ENCODE measurements at places on chromosomes 1 and 21.
A peak's percentile ranks its signal among the peaks of the same experiment; 100 is the strongest.

DNA sequence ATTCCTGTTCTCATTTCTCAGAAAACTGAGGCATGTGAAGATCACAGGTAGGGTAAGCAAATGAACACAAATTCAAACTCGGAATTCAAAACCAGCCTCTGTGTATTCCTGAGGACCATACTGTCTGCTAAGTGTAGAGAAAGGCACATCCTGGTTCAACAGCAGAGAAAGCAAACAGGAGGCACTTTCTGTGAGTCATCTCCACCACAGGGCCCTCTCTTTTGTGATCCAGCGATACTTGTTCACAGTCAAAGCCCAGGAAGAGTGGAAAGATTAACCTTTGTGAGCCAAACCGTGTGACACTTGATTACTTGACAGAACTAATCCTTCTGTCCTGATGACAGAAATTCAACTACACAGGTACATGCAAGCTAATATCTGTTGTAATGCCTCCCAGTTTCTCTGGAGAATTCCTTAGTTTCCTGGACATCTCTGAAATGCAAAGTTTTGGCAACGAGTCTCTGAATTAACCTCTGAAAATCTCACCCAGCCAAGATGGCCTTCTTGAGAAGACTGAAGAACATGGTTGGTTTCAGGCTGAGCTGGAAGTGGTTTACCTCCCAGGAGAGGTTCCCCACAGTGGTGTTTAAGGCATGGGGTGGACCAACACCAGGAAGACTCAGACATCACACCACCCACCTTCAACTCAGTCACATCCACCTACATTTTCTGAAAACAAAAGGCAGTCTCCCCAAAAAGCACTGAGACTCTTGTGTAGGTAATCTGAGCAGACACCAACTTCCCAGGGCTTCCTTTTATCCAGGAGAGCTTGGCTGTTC, 98.2 kb upstream of the ERG start:
- no peak for DNase-seq

GRCh38 chr1:205939690-205940330, 3.4 kb downstream of the SLC26A9 start:
- no peak for DNase-seq

- no peak for DNase-seq
Observed at GRCh38 chr1:22108339-22109105, 34.4 kb downstream of the WNT4 start.

DNA sequence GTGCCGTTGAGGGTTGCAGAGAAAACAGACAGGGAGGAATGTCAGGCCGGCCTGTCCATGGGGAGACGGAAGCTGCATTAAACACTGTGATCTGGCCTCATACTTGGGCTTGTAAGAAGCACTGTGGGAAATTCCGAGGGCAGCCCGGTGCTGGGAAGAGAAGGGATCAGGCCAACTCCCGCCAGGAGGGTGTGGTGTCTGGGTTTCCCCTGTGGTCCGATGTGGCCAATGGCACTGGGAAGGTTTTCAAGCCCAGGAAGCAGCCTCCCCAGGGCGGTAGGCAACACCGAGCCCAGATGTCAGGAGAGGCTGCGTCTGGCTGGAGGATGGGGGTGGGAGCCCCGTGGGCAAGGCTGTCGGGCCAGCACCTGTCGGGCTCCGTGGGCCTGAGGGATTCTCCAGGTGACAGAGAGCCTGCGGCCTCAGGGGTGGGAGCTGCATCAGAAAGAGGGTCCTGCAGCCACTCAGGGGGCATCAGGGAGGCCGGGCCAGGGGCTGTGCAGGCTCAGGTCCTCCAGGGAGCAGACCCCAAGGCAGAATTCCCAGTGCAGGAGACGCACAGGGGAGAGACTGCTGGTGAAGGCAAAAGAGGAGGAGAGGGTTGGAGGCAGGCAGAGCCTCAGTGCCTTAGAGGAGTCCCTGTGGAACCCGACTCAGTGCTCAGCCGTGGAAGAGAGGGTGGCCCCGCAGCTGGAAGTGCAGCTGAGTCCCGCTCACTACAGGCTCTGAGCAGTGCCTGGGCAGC, 8.4 kb downstream of the UBASH3A start:
- no peak for DNase-seq

DNA sequence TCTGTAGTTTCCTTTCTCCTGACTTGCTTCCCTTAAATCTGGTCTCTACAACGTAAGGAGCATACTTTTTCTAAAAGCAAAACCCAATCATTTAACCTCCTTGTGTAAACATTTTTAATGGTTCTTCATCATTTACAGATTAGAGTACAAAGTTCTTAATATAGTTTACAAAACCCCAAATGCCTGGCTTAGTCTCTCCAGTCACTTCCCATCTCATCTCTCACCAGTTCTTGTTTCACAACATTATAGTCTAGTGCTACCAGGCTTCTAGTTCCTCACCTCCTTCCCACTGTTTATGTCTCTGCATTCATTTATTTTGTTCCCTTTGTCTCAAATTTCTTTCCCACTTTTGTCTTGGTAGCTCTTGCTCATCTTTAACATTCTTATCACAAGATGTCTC, 168.4 kb downstream of the FASLG start:
- DNase-seq: no peak

DNA sequence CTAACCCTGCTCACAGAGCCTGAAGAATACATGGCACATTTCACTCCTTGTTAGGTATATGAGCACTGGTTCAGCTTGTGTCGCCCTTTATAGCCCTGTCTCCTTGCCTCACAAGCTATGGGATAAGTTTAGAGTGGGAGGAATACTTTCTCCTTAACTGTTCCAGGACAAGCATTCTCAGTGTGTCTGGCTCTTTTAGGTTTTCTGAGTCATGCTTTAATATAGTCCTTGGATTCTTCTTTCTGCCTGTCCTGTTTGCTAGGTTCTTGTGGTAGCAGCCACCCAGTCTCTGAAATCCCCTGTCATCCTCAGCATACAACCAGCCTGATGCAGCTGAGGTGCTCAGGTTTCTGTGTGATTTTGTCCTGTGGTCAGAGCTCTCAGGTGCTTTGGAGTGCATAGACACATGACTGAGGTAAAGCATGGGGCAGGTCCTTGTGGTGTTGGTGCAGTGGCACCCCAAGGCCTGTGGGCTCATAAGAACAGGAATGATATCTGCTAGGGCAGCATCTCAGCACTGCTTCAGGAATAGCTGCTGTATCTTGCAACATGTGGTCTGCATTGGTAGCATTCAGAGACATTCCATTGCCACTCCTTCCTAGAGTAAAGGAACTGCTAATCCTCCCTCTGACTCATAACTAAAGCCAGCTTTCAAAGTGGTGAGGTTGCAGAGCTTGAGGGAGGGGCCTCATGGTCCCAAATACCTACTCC, 14.2 kb upstream of the CASQ2 start:
- DNase-seq: no peak

- peak; percentile 33 for DNase-seq
Observed at GRCh38 chr1:92730476-92730875, 54.4 kb downstream of the EVI5 start.

DNA sequence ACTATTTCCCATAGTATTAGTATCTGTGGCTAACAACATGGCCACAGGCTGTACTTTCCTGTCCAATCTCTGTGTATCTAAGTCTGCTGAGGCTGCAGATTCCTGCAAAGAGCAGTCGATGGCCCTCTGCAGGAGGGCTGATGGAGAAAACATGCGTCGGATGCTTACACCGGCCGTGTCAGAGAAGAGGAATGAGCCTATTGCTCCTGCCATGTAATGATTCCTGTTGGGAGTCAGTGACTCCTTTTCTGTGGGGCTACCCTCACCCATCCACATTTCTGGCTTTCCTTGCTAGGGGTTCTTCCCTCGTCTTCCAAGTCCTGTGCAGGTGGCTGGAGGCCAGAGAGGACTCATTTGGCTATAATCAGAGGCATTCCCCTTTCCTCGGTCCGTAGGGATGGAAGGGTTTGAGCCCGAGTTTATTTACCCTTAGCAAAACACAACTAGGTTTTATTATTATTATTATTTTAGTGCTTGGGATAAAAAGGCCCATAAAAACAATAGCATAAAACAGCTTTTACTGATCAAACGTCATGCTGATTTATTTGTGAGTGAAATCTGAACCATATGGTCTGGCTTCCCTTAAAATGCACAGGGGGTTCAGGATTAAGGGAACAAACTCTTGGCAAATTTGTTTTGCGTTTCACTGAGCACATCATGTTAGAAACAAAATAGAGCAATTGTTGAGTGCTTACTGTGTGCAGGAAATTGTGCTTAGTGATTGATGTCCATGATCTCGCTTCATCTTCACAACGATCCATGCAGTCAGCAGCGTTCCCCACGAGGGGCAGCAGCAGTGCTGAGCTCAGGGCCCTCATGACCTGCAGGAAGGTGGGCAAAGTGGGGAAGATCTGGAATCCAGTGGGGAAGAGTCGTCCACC, 70.8 kb downstream of the KIF26B start:
- no peak for DNase-seq

GRCh38 chr1:65213271-65214023, 65.4 kb downstream of the AK4 start:
- no peak for DNase-seq

DNA sequence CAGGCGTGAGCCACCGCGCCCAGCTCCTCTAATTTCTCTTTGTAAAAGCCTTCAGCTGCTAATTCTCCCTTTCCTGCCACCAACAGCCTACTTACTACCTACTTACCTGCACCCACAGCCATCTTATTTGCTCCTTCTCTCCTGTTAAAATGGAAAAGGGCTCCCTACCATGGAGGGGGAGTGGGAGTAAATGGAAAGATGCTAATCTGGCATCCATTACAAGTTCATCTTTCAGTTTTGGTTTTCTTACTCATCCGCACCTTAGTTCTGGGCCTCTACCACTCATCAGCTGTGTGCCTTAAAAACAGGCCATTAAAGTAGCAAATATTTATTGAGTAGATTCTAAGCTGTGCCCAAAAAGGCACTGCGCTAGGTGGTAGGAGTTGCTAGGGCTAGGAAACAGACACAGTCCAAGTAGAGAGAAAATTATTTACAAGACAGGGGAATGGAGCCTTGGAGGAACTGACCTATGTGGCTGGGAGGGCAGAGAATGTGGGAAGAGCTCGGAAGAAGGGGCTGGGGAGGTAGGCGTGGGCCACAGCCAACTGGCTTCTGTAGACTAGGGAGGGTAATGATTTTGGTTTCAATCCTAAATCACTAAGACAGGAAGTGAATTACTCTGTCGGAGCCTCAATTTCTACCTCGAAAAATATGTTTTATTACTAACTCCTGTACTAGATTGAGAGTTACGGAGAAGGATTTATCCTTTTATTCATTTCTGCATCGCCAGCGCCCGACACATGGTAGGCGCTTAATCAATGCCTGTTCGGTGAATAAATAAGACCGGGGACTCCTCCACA, 685 bp upstream of the DDI2 start:
- no peak for DNase-seq

- DNase-seq: peak; percentile 14
Observed at GRCh38 chr1:50271968-50272578, 151.2 kb downstream of the DMRTA2 start.

GRCh38 chr1:214472364-214472763, 79.0 kb downstream of the PTPN14 start:
- no peak for DNase-seq

DNA sequence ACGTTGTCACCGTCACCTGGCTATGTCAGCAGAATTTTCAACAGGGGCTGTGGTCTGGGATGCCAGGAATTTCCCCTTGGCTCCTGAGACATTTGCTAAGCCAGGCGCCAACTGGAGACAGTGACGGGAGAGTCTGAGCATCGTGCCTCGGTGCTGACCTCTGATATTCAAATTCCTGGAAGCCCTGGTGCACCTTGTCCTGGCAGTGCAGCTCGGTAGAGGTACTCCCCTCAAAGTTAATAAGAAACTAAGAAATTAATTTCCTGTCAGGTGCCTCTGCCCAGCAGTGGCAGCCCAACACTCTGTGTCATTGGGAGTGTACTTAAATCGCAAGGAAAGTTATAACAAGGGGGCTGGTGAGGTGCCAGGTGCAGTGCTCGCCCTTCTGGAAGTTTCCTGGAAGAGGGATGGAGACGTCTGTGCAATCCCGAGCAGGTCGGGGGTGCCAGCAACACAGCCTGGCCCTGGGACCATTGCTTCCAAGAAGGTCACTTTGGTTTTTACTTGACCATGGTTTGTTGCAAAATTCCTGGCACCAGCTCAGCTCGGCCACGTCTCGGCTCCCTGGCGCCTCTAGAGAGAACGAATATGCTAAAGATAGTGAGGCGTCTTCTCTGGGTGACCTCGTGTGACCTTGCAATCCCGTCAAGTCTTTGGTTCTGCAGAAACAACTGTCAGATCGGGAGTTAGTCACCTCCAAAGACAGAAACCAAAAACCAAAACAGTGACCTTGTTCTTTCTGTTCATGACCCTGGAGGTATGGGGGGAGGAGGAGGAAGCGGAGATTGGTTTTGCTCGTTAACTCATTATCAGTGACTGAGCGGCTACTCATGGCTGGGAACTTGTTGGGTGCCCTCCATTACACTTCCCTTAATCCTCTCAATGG, 149.5 kb upstream of the VAMP3 start:
- DNase-seq: no peak

- DNase-seq: peak; percentile 10
Observed at GRCh38 chr1:89598450-89599331, 34.2 kb upstream of the LRRC8C start.

- DNase-seq: no peak
Observed at GRCh38 chr1:91400133-91400725, 4.4 kb downstream of the HFM1 start.

- DNase-seq: no peak
Observed at GRCh38 chr1:77948841-77949424, 29.9 kb downstream of the FUBP1 start.

DNA sequence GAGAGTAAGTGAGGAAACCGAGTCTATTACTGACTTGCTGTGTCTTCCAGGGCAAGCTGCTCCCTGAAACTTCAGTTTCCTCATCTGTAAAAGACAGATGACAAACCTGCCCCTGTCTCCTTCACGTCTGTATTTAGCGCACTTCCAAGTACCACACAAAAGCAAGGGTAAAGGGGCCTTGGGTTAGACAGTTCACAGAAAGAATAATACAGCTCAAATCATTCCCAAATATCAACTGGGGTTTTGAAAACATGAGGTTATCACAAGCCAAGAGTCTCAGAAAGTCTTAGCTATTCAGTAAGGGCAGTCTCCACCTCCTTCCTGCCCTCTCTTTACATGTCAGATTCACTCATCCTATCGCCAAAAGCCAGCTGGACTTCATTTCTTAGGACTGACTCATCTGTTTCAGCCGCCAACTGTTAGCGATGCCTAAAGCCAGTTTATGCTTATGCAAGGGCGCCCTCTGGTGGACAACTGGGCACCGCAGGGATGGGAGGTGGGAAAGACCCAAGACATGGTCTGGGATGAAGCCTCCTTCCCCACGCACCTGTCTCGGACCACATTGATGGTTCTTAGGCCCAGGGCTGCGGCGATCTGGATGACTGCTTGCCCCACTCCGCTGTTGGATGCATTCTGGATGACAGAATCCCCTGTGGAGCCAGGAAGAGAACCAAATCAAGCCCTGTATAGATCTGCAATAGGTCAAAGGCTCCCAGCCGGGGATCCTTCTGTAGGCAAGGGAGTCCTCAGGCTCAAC, 21.1 kb upstream of the SRSF4 start:
- DNase-seq: peak; percentile 90

- no peak for DNase-seq
Observed at GRCh38 chr21:35873441-35873840, 186.9 kb downstream of the SETD4 start.
